ENCODE measurements at places on chromosomes 12 and 14.

DNA sequence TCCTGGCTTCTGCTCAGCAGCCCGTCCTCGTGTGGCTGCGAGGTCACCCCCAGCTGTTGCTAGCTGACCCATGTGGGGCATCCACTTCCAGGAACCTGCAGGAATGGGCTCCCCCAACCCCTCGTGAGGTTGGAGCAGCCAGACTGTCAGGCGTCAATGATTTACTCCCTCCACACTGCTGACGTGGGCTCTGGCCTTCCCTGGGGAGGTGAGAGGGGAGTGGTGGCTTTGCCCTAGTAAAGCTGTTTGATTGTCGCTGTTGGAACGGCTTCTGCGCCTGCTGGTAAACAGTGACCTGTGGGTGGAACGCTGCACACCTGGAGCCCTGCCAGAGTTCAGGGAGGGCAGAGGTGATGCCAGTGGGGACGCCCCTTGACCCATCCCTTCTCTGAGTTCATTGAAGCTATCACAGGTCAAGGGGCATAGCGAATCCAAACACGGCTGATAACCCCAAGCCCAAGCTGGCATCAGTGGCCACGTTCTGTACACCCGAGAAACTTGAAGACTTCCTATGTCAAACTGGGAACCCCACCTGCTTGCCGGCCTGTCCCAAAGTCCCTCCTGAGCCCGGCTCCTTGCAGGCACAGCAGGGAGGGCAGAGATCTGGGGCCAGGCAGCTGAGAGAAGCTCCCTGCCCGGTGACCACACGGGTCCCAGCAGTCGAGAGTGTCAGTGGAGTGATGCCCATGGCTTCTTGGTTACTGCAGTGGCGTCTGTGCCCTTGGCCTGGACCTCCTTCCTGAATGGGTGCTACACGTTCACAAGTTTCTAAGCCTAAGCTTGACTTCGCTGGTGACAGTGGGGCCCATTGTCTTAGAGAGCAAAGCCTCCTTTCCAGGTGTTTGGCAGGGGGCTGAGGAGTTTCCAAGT is 2.7 kb downstream of the ASPG start:
- DNase-seq, result no peak

DNA sequence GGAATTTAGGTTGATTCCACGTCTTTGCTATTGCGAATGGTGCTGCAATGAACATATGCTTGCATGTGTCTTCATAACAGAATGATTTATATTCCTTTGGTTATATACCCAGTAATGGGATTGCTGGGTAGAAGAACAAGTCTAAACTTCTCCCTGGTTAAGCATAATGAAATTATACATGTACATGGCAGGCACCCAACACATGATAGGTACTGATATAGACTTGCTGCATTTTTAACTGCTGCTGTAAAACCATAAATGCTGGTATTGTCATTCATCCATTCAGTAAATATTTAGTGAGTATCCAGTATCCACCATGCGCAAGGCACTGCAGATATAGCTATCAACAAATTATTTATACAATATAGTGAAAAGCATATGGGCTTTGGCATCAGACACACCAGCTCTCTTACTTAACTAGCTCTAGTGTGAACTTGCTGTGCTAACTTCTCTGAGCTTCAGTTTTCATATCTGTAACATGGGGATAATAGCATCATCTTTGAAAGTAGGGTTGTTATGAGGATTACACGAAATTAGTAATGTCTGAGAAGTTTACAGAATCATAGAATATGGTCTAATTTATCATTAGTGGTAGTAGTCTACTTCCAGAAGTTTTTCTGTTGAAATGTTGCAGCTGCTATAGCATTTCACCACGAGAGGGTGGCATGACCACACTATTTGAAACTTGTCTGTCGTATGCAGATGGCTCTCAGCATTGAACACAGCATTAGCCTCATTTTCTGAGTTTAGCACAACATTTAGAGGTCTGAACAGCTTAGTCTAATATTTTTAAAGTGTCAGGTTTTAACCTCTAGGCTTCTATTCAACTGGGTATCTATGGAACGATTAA is 32.0 kb upstream of the SEL1L start:
- DNase-seq, result no peak

GRCh38 chr12:7395950-7396349 is 48.0 kb downstream of the CD163L1 start:
- no peak for DNase-seq

- no peak for DNase-seq
Observed at GRCh38 chr12:110756611-110757010, 13.9 kb upstream of the PPP1CC start.

- DNase-seq, result no peak
Observed at GRCh38 chr14:104494483-104494882, 85.1 kb upstream of the C14orf180 start.

DNA sequence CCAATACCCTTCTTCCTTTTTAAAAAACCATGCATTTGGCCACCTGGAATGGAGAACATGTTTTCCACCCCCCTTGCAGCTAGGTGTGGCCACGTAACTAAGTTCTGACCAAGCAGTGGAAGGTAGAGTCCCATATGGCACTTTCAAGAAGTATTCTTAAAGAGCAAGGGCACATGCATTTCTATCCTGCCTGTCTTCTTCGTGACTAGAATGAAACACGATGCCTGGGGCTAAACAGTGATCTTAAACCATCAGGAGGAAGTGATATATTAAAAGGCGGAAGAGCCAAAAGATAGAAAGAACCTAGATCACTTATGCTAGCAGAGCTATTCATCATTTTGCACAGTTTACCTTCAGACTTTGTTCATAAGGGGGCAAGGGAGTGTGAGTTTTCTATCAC is 16.0 kb upstream of the DDX11 start:
- no peak for DNase-seq

Measured in activated CD4-positive, alpha-beta T cell treated with anti-CD3 and anti-CD28 coated beads for 1 hour (primary cell).